ENCODE measurements at places on chromosomes 7 and 10. TPM values are rescaled to one million over a fixed set of nuclear protein-coding genes. Genes with fewer than 3 reads are reported as not detected.

DNA sequence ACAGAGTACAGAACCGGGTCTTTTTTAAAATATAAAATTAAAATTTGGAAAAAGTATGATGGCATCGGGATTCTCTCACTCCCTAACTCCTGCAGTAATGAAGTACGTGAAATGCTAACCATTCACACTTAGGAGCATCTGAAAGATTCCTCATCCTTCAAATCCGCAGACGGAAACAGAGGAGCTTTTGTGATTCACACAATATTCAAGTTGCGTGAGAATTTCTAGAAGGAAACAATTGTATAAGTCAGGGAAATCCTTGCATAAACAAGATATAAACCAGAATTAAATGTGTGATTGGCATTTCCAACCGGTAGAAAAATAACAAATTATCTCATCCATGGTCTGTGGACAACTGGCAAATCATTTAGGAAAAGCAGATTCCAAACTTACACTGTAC is 103.2 kb upstream of the ADAM12 start:
- no peak for DNase-seq

DNA sequence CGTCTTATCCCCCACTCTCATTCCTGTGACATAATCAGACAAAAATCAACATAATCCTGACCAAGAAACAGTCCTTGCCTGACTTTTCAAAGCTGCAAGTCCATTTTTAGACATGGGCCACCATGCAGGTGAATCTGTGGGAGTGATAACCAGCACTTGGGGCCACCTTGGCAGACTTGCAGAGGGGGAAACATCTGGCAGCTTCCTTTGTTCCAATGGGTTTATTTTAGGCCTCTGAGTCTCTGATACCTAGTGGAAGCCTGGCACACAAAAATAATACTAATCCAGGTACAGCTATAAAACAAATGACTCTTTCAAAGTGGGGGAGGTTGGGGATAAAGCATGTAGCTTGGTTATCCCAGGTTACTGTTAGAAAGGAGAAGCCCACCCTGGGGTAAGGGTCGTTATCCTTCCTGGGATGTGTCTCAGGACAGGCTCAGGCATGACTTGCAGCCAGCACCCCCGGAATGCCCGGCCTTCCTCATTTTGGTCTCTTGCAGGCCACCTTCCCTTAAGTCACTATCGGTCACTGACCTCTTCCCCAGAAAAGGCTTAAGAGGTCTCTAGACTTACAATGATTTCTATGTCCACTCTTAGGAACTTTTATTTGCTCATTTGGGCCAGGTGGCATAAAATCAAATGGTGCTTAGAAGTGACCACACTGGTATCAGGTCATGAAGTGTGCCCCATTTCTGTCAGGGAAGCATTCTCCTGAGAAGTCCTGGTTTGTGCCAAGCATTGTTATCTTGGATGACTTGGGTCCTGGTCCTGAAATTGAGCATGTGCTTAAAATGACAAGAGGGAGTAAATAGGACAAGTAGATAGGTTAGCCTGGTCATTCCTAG is 37.6 kb downstream of the EEPD1 start:
- no peak for DNase-seq

DNA sequence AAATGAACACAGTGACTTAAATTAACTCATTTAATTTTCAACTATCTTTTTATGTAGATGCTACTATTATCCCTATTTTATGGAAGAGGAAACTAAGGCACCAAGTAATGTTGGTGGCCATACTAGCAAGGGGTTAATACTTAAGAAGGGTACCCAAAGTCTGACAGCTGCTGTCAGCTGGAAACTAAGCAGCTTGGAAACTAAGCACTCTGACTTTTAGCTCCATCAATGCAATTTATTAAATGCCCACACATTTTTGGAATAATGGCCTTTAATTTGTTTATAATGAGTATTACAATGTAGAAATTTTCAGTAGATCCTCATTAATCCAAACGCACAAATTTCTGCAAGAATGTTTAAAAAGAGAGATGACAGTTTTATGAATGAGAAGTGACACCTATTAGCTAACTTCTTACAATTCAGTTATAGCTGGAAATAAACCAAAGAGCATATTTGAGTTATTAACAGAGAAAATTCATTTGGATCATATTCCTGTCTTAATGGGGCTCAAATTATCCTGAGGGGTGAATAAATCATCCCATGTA is 483.1 kb upstream of the MBL2 start:
- no peak for DNase-seq

- no peak for DNase-seq
Measured at GRCh38 chr7:25318047-25318446, 89.8 kb upstream of the NPVF start.

- no peak for DNase-seq
Measured at GRCh38 chr7:89780291-89780690, 374.0 kb upstream of the STEAP1 start.

- DNase-seq = no peak
Measured at GRCh38 chr10:69377191-69377590, 39.5 kb downstream of the TACR2 start.

- no peak for DNase-seq
Measured at GRCh38 chr10:99548041-99548530, 15.3 kb downstream of the NKX2-3 start.

DNA sequence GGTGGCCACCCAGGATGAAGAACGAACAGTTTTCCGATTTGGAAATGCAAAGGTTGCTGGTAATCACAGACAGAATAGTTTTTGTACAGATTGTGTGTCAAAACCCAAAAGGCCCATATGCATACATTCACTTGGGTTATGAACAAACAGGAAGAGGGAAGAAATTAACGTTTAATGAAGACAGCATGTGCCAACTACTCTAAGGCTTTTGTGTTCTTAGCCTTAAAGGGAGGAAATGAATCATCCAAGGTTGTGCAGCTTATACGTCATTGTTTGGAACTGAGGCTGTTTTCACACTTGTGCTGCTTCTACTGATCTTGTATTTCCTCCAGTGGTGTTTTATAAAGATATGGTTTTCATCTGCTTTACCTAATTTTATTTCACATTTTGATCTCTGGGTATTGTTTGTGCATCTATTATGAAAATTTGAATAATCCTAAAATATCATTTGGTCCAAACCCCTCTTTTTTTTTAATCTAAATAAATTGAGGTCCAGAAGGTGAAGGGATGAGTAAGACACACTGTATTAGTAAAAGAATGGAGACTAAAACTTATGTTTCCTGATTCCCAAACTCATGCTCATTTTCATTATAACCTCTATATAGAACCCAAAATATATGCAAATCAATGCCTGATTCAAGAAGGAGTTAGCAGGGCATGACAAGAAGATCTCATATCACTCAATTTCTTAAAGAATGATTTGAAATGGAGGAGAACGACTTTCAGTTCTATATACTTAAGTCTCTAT is 373.1 kb downstream of the THSD7A start:
- no peak for DNase-seq

- DNase-seq = no peak
Measured at GRCh38 chr7:36188906-36189305, 35.9 kb downstream of the EEPD1 start.

DNA sequence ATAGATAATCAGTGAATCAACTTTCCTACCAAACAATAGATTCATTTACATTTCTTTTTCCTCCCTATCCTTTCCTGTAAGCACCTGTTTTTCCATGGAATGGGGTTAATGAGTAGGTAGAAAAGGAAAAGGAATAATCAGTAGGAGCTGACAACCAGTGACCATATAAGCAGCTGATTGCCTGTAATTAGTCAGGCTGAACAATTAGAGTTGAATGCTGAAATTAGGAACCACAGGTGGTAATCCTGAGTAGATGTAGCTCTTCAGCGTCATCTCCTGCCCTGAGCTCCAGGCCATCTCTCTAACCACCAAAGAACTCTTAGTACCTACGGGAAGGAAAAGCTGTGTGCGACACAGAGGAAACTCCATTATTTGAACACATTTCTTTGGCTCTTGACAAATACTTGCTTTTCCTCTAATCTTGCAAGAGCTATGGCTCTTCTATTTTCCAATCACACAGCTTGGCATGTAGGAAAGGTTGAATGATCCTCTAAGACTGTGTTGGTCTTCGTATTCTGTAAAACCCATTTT is 63.8 kb downstream of the KLHDC10 start:
- DNase-seq = no peak

DNA sequence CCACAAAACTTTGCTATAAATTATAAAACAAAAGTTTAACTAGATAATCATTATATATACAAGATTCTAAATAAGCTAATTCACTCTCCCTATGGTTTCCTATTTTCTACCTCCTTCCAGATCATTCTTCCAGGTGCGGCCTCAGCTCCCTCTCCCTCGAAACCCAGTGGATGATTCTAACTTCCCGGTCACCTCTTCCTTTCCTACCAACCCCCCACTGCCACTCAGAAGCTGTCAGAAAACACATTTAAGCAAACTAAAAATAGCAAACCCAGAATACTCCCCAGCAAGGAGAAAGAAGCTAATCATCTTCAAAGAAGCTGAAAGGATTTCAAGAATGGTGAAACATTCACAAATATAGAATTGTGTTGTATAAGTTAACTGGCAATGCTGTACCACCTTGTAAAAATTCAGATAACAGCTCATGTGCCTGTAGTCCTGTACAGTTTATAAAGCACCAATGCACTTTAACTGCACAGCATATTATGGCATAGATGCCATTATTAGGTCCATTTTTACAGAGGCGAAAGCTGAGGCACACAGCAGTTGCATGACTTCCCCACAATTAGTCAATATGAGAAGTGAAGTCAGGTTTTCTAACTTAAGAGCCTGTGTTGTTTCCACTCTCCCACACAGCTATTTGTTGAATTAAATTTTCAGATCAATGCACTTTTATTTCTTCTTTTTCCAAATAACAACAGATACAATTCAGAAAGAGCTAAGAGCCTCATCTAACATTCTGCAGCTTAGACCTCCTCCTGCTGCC is 13.7 kb upstream of the DNTT start:
- DNase-seq = no peak

- peak; percentile 59 for DNase-seq
Measured at GRCh38 chr10:80203835-80204676, 1.3 kb downstream of the ANXA11 start.

- no peak for DNase-seq
Measured at GRCh38 chr10:11454958-11455566, 156.4 kb downstream of the USP6NL start.

DNA sequence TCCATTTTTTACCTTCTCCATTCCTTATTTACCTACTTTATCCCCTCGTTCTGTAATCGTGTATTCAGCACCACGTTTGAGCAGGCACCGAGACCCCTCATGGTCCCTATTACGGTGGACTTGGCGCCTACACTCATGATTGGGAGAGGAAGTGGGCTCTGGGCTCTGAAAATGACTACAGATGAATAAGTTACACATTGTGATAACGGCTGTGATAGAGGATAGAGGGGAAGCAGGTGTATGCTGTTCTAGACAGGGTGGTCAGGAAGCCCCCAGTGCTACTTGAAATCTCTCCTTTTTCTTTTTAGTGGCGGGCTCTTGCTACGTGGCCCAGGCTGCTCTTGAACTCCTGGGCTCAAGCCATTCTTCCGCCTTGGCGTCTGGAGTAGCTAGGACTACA is 59.8 kb downstream of the CAMK1D start:
- no peak for DNase-seq

DNA sequence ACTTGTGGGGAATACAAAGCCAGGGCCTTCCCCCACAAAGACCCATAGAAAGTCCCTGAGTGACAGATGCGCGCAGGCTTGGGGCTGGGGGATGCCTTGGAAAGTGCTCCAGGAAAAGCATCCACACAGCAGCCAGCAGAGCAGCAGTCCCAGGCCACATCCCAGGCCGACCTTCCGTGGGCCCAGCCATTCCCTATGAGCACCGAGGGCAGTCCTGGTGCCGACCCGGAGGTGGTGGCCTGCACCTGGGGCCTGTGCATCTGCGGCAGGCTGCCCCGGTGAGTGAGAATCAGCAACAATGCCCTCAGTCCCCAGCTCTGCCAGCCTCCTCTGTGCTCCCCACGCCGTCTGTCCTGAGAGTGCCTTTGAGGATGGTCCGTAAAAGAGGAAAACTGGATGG is 26.4 kb downstream of the ASB13 start:
- no peak for DNase-seq

GRCh38 chr10:99224766-99225165 is 10.9 kb downstream of the HPSE2 start:
- DNase-seq = no peak

GRCh38 chr7:91187061-91187460 is 77.2 kb upstream of the FZD1 start:
- no peak for DNase-seq

DNA sequence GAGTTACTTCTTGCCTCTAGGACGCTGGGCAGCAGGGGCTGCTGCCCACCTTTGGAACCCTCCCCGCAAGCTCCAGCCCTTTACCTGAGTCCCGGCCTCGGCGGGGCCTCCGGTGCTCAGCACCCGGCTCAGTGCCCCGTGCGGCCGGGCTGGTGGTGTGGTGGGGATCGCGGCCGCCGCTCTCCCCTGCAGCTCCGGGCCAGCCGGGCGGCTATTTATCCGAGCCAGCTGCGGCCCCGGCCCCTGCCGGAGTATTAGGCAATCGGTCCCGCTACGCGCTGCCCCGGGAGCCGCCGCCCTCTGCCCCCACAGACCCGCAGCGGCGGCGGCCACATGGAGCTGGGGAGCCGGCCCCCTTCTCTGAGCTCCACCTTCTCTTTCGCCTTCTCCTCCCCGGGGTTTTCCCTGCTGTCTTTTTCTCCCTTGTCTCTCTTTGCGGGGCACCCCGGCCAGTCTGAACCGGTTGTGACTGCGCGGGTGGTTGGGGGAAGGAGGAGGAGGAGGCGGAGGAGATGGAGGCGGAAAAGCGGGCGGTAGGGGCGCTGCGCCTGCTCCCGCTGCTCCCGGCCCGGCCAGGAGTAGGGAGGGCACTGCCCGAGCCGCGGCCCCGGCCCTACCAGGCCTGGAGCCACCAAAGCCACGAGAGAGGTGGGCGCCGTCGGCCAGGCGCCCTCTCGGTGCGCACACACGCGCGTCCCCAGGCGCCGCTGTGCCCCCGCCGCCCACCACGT is at the start of gene SLC16A9:
Gene SLC16A9, minus strand, starts transcription at position 456 of the 731 bp plus-strand sequence. CDS start 25,559 bp downstream, outside the sequence.
- peak; percentile 80 for DNase-seq

DNA sequence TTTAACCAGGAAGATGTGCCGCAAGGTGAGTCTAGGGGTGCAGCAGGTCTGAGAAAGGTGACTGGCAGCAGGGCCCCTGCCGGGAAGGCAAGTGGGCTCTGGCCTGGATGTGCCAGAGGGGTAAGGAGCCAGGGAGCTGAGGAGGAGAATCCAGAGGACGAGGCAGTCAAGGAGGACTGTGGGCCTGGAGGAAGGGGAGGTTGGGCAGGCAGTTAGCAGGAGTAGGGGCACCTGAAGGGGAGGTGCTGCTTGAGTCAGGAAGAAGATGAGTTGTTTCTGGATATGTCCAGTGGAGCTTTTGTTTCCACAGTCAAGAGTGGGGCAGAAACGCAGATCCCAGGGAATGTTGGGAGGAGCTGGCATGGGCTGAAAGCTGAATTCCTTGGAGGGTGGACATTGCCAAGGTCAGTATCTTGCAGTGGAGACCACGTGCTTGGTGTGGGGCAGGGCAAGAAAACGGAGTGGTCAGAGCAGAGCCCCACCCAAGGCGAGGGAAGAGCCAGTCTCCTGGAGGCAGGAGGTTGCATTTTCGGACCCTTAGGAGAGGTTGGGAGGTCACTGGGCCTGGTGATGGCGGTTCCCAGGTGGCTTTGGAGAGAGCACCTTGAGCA is 34.0 kb downstream of the MINDY4 start:
- no peak for DNase-seq

- DNase-seq = no peak
Measured at GRCh38 chr10:96721207-96721572, 876 bp upstream of the PIK3AP1 start.

ITPRID1 gene
- not detected for total RNA-seq

HGF gene
- total RNA-seq = 0.78 TPM
